Left colon (tissue), 2 donors: ENCODE measurements at places on chromosomes 16 and 17. TPM values are rescaled to one million over a fixed set of nuclear protein-coding genes. Genes with fewer than 3 reads are reported as not detected.

SLC6A2 gene
- not detected for total RNA-seq

NXN gene
- 3.9 TPM for total RNA-seq

GGNBP2 gene
- 86.7 TPM for total RNA-seq

C16orf78 gene
- not detected for total RNA-seq

C16orf92 gene
- total RNA-seq, result not detected

GLP2R gene
- total RNA-seq, result 11.9 TPM

BEAN1 gene
- total RNA-seq, result not detected

LYRM1 gene
- 11.7 TPM for total RNA-seq

SAMD14 gene
- 0.70 TPM for total RNA-seq

MT1A gene
- total RNA-seq, result 4.7 TPM

RASL10B gene
- not detected for total RNA-seq

SPEM2 gene
- not detected for total RNA-seq
